ENCODE measurements at places on chromosomes 6 and 20.
A peak's percentile ranks its signal among the peaks of the same experiment; 100 is the strongest.

GRCh38 chr6:161418463-161418945 is 144.6 kb upstream of the AGPAT4 start:
- peak; percentile 43 for DNase-seq

GRCh38 chr6:136647363-136647852 is 97.2 kb upstream of the MAP7 start:
- DNase-seq: peak; percentile 66

DNA sequence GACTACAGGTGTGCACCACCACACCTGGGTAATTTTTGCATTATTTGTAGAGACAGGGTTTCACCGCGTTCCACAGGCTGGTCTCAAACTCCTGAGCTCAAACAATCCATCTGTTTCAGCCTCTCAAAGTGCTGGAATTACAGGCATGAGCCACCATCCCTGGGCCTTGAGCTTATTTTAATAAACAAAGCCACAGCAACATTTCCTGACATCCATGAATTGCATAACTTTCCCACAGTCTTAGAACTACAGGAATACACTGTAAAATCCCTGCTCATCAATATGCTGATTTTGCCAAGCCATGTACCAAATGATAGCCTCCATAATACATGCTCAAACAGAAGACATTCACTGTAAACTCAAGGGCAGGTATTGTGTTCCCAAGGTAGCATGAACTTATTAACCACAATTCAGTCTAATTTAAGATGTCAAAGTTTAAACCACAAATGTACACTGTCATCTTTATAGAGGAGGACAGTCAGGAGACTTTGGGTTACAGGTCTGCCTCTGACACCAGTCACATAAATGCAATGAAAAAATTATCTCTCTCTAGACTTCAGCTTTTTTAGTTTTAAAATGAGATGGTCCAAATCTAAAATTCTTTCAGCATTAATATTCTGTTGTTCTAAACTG is 40.0 kb downstream of the NUDT3 start:
- DNase-seq: no peak

DNA sequence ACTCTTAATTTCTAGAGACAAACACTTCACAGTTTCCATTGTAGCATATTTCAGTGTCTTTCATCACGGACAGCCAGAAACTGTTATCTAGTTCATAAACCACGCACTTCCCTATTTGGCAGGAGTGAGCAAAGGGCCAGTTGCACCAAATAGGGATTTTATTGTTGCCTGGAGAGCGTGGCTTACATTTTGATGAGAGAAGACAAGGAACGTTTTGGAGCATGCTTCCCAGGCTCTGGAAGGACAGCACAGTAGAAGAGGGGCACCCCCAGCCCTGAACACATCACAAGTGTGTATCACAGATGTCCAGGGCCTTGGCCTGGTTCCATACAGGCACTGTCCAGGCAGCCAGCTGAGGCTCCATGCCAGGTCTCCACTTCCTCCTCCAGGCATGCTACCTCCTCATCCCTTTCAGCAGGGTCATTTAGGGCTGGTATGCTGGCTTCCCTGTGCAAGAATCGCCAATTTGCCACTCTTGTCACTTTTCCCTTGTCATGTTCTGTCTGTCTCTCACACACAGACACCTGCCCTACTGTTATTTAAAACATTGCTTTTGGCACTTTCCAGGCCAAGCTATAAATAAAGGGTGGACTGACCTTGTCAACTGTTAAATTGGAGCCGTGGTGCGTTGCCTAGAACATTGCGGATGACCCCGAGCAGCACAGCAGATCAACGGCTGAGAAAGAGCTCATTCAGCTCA is 235.0 kb upstream of the GMDS start:
- no peak for DNase-seq

- no peak for DNase-seq
Measured at GRCh38 chr6:106187424-106187982, 101.4 kb downstream of the PRDM1 start.

GRCh38 chr20:7389216-7389615 is 551.0 kb downstream of the HAO1 start:
- DNase-seq: no peak

GRCh38 chr6:46963039-46963438 is 41.3 kb upstream of the ADGRF5 start:
- DNase-seq: no peak

- DNase-seq: no peak
Measured at GRCh38 chr6:2658788-2659187, 91.9 kb downstream of the MYLK4 start.

GRCh38 chr6:108801366-108801765 is 46.9 kb upstream of the ARMC2 start:
- no peak for DNase-seq

DNA sequence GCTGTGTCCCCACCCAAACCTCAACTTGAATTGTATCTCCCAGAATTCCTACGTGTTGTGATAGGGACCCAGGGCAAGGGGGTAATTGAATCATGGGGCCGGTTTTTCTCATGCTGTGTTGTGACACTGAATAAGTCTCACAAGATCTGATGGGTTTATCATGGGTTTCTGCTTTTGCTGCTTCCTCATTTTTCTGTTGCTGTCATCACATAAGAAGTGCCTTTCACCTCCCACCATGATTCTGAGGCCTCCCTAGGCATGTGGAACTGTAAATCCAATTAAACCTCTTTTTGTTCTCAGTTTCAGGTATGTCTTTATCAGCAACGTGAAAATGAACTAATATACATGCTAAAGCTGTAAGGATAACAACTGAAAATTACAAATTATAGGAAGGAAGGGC is 88.3 kb downstream of the CDYL start:
- DNase-seq: no peak

DNA sequence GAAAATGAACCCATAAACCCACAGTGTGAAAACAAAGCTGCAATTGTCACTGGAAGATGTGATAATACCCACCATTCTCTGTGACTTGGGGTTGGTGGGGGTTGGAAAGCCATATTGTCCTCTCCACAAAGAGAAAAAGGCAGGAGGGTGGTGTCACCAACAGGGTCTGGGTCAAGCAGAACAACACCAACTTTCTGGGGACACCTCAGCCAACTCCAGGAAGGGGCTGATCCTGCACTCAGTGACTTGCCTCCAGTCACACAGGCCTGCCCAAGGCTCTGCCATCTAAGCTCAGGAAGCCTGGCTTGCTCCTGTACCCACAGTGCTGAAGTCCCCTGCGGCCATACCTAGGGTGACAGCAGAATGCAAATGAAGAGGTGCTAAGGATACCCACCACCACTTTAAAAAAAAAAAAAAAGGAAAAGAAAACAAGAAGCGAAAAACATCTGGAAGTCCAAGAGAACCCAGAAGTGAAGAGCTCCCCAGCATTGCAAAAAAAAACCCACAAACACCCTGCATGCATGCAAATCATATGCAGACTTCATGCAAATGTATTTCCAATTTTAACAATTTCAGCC is 110.6 kb downstream of the PREX1 start:
- no peak for DNase-seq

GRCh38 chr6:158816329-158816728 is 2.8 kb downstream of the EZR start:
- DNase-seq: no peak

DNA sequence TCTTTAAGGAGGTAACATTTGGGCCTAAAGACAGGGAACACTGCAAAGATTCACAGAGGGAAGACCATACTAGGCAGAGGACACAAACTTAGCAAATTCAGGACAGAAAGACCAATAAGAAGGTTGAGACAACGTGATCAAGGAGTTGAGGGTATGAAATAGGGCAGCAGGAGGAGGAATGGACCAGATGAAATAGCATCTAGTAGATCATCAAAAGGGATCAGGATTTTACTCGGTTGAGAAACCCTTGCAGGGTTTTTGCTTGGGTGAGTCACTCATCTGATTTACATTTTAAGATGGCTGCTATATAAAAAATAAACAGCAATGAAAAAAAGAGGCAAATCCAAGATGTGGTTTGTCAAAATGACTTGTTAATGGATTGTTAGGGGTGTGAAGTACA is 4.7 kb downstream of the BCLAF1 start:
- peak; percentile 29 for DNase-seq

DNA sequence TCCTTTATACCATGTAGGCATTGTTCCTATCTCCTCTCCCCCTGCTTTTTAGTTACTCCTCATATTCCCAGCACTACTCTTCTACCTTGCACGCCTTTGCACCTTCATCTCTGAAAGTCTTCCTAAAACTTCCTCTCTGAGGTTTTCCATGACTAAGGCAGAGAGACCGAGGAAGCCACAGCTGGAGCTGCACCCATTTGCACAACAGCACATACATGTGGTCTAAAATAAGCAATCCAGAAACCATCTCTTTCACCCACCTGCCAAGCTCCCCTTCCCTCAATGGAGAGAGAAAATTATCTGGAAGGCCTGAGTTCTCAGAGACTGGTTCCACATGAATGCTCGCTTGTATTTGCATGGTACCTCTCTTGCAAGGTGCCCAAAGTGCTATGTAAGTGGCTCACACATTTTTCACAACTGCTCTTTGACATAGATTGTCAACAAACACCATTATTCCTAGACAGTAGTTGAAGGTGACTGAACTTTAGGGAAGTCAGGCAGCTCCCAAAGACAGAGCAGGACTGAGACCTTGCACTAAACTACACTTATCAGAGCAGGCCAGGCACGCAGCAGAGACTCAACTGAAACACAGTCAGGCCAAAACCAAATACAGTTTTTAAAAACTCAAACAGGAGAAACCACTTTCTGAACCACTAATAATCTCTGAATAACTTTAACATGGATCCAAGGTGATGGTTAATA is 313.2 kb downstream of the TFAP2A start:
- no peak for DNase-seq

GRCh38 chr20:35260426-35260825 is 17.5 kb downstream of the MMP24OS start:
- DNase-seq: no peak

DNA sequence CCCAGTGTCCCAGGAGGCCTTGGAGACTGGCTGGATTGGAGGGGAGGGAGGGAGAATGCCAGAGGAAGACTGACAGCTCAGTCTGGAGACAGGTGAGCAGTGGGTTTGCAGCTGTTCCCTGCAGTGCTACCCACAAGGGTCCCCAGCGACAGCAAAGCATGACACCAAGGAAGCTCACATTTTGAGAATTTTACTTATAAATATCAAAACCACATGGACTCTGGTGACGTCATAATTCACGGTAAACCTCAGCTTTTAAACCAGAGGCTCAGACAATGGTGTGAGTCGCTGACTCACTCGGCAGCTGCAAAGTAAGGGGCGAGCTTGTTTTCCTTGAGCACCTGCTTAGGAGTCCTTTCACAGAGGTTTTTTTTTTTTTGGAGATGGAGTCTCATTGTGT is 65.2 kb downstream of the THBS2 start:
- DNase-seq: no peak

All from CD4-positive, alpha-beta T cell treated with Interleukin-15 for 4 hours (primary cell).